ENCODE measurements at places on chromosomes 16 and 17.

GRCh38 chr17:31479062-31479408, 87.6 kb downstream of the RAB11FIP4 start:
- no peak for DNase-seq

GRCh38 chr17:77061669-77062068, 79.1 kb upstream of the SEC14L1 start:
- peak; percentile 46 for DNase-seq

GRCh38 chr16:84732674-84733352, 33.0 kb downstream of the USP10 start:
- no peak for DNase-seq

GRCh38 chr16:84568066-84568465, 49.8 kb downstream of the COTL1 start:
- DNase-seq, result no peak

- DNase-seq, result no peak
Measured at GRCh38 chr17:17055286-17056155, 13.3 kb downstream of the MPRIP start.

DNA sequence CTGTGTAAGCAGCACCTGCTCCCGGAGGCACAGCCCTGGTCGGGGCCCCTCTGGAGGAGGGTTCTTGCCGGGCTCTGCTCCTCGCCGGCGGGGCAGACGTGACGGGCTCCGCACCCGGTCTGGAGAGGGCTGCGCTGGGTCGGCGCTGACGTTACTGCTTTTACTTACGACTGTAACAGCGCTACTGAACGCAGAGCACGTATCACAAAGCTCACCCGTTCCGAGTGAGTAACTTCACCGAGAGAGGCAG, 1.3 kb upstream of the RAB40C start:
- DNase-seq, result no peak

DNA sequence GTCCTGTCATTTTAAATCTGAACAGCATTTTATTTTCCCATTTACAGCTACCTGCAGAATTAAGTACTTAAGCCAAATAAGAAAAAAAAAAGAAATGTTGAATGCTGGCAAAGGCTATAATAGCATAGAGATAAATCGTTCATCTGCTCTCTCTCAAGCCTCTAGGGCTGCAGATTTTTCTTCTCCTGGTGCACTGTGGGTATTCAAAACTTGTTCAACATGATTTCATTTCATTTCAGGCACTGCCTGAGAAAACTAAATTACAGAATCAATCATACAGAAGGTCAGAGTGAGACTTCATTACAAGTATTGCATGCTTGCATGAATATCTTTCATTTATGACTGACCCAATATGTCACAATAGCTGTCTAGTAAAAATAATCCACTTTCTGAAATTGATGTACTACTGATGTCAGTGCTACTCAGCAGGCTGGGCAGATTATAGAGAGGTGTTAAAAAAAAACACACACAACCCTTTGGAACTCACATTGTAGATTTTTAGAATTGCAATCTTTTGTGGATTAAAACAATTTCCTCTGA, 86.2 kb downstream of the TOX3 start:
- DNase-seq, result no peak

- no peak for DNase-seq
Measured at GRCh38 chr16:49459953-49460735, 86.5 kb downstream of the C16orf78 start.

Data from DMS79 (cell line).